ENCODE measurements at places on chromosomes 11 and 22. TPM values are rescaled to one million over a fixed set of nuclear protein-coding genes. Genes with fewer than 3 reads are reported as not detected.

CHRM1 gene
- not detected for total RNA-seq

OLFML1 gene
- not detected for total RNA-seq

WNT7B gene
- not detected for total RNA-seq

OR8K1 gene
- total RNA-seq: not detected

INTS4 gene
- 36.6 TPM for total RNA-seq

CARD16 gene
- 35.9 TPM for total RNA-seq

MOGAT2 gene
- not detected for total RNA-seq

PANX2 gene
- 1.6 TPM for total RNA-seq

CRYAB gene
- 1.6 TPM for total RNA-seq

OR10D3 gene
- not detected for total RNA-seq

DNAJB13 gene
- not detected for total RNA-seq

LRRC51 gene
- total RNA-seq: 2.9 TPM

OR10A2 gene
- total RNA-seq: not detected

Measured in vein endothelial cell (primary cell).